ENCODE measurements at places on chromosomes 5 and 9.

GRCh38 chr5:137375741-137376526 is 123.2 kb downstream of the SPOCK1 start:
- DNase-seq = no peak

DNA sequence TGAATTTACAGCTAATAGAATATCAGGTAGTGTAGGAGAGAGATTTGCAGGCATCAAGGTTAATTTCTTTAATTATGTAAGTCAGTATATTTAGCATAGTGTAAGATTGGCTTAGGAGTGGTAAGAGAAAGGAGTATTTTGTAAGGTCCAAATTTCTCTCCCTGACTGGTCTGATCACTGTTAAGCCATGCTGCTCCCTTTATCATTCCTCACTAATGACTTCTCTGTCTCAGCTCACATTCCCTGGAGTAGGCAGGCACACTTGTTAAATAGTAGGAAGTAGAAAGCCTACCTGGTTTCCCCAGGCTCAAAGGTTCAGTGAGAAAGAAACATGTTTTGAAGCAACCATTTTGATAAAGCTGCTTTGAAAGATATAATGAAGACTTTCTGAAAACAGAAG is 90.7 kb downstream of the SMIM15 start:
- DNase-seq = no peak

GRCh38 chr5:165076686-165077085 is 1571.3 kb downstream of the MAT2B start:
- no peak for DNase-seq

- DNase-seq = no peak
Measured at GRCh38 chr5:68070591-68071281, 144.8 kb upstream of the PIK3R1 start.

DNA sequence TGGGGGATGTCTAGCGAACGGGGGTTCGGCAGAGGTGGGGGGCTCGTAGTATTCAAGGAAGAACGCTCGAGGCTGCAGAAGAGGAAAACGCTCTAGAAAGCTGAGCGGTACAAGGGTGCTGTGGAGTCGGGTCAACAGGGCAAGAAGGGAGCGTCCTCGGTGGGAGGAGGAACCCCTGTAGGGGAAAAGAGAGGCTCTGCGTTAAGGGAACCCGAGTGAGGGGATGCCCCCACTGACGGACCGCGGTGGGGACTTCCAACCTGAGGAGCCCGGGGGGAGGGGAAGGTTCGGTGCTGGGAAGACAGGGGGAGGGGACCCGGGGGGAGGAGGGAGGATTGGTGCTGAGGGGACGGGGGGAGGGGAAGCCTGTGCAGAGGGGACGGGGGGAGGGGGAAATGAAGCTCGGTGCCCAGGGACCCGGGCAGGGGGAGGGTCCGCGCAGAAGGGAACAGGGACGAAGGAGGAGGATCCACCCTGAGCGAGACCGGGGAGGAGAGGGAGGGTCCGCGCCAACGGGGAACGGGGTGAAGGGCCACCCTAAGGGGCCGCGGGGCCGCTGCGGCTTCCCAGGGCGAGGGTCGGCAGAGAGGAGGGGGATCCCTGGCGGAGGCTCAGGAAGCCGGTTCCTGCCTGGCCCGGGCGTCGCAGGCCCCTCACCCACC is 621 bp downstream of the NR6A1 start:
- no peak for DNase-seq

- DNase-seq = no peak
Measured at GRCh38 chr5:146667633-146668272, 151.8 kb upstream of the GPR151 start.

GRCh38 chr5:109779036-109779735 is 89.5 kb downstream of the MAN2A1 start:
- DNase-seq = no peak

DNA sequence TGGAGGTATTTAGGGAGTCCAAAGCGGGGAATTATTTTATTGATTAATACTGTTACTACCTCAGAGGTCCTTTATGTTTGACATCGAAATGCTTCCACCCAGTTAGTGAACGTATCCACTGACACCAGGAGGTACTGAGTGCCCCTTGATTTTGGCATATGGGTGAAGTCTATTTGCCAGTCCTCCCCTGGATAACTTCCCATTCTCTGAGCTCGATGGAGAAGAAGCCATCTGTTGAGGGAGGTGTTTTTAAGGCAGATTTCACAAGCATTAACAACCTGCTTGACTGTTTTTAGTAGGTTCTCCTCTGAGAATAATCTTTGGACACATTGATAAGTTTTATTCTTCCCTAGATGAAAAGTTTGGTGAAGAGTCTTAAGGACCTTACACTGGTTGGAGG is 165.3 kb upstream of the NREP start:
- DNase-seq = no peak

DNA sequence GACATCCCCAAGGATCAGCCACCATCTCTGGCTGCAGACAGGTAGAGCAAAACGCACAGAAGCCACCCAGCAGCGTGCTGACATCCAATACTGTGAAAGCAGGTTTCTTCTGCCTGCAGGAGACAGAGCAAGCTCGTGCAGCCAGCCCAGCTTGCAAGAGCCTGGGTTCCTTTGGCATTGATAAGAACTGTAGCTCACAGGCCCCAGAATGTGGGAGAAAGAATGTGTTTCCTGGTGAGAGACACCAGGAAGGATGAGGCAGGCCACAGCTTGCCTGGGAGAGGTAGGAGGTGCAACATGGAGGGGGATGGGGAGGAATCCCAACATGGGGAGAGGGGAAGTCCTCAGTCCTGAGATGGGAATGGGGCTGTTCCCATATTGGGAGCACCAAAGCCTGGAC is 34.0 kb upstream of the ARAP3 start:
- no peak for DNase-seq

GRCh38 chr9:126671381-126671831 is 57.7 kb downstream of the LMX1B start:
- no peak for DNase-seq

- no peak for DNase-seq
Measured at GRCh38 chr9:115680231-115680630, 473.4 kb upstream of the PAPPA start.

DNA sequence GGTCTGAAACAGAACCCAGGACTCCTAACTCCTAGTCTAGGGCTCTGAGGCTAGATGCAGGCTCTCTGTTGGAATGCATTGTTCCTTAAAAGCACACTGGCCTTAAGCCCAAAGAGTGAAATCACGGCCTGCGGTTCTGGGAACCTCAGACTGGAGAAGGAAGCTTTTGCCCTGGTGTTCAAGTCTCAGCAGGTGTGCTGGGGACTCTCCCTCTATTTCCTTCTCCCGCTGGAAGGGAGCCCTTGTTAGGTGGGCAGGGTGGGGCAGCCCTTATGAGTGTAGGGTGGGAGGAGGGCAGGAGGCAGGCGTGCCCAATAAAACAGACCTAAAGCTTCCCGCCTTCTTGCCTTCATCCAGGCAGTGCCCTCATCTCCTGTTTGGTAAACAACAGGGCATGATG is 1.8 kb upstream of the PPARGC1B start:
- no peak for DNase-seq

Measured in activated CD8-positive, alpha-beta memory T cell treated with anti-CD3 and anti-CD28 coated beads for 1 hour (primary cell).